ENCODE measurements at places on chromosomes 3 and 15. TPM values are rescaled to one million over a fixed set of nuclear protein-coding genes. Genes with fewer than 3 reads are reported as not detected.
A peak's percentile ranks its signal among the peaks of the same experiment; 100 is the strongest.

- no peak overlapping the region for H3K4me3 ChIP-seq
- no peaks in the 10 kb centered on the region for H3K27me3 ChIP-seq
- peaks cover 34% of the 10 kb centered on the region for H3K4me1 ChIP-seq
- H3K36me3 ChIP-seq: no peaks in the 10 kb centered on the region
- no peak for DNase-seq
Measured at GRCh38 chr15:85780225-85780985, 14.3 kb downstream of the KLHL25 start.

DNA sequence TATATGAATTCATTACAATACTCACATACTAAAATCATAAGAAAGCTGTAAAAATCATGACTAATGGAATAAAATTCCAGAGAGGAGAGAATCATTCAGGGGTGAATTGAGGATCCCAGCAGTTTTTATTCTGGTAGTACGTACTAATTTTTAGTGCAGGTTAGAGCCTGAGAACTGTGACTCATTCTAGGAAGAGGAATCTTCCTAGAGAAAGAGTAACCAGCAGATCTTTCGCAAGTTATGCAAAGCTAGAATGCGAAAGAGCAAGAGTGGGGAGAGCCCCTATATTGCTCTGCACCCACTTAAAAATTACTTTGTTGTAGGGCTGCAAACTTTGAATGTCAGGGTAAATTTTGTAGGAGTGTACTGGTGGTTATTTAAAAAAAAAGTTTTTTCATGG is 303.6 kb upstream of the ARPP21 start:
- H3K27ac ChIP-seq: no peak overlapping the region
- no peak for DNase-seq
- H3K4me1 ChIP-seq: no peaks in the 10 kb centered on the region

DNA sequence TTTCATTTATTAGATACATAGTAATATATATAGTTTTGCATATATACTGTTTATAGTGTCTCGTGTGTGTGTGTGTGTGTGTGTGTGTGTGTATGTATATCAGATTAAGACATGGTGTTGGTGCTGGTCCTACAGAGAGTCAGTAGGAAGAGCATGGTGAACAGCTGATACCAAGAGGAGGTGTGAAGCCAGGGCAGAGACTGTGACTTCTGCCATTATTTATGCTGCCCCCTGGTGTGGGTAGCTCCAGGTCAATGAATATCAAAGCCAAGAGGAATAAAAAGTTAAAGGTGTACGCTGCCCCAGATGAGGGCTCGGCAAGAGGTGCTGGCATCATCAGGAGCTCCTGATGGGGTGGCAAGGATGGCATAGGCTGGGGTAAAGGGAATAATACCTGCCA is 299.5 kb upstream of the RASGRP1 start:
- no peak overlapping the region for H3K27ac ChIP-seq
- no peak for DNase-seq
- no peaks in the 10 kb centered on the region for H3K36me3 ChIP-seq
- H3K4me3 ChIP-seq: no peak overlapping the region
- H3K27me3 ChIP-seq: peaks cover 10% of the 10 kb centered on the region

- no peak overlapping the region for H3K4me3 ChIP-seq
- H3K36me3 ChIP-seq: no peaks in the 10 kb centered on the region
- no peak overlapping the region for H3K27ac ChIP-seq
- no peak for DNase-seq
- peaks cover 8% of the 10 kb centered on the region for H3K27me3 ChIP-seq
Measured at GRCh38 chr15:67446449-67446848, 74.5 kb upstream of the C15orf61 start.

- H3K27ac ChIP-seq: no peak overlapping the region
- no peak for DNase-seq
- H3K4me3 ChIP-seq: no peak overlapping the region
- H3K4me1 ChIP-seq: no peaks in the 10 kb centered on the region
- no peaks in the 10 kb centered on the region for H3K36me3 ChIP-seq
Measured at GRCh38 chr3:99713440-99713839, 75.0 kb downstream of the COL8A1 start.

GRCh38 chr15:88256279-88257230 is at the start of gene NTRK3:
Gene NTRK3, minus strand, starts transcription at chr15:88256739. Its CDS starts 586 bp downstream, at chr15:88256153.
- peaks cover 17% of the 10 kb centered on the region for H3K4me1 ChIP-seq
- no peaks in the 10 kb centered on the region for H3K36me3 ChIP-seq
- peaks cover 70% of the 10 kb centered on the region for H3K27me3 ChIP-seq
- peak; percentile 12 for DNase-seq

GRCh38 chr3:119403201-119403600 is 60.2 kb downstream of the TMEM39A start:
- DNase-seq: no peak
- H3K4me1 ChIP-seq: peaks cover 9% of the 10 kb centered on the region
- H3K36me3 ChIP-seq: no peaks in the 10 kb centered on the region
- H3K27ac ChIP-seq: no peak overlapping the region
- H3K4me3 ChIP-seq: no peak overlapping the region
- H3K27me3 ChIP-seq: no peaks in the 10 kb centered on the region

- H3K4me1 ChIP-seq: peaks cover 18% of the 10 kb centered on the region
- H3K4me3 ChIP-seq: peak overlapping the region; percentile 68
- peaks cover 62% of the 10 kb centered on the region for H3K27me3 ChIP-seq
Measured at GRCh38 chr3:71785532-71786216, 726 bp upstream of the PROK2 start.

DNA sequence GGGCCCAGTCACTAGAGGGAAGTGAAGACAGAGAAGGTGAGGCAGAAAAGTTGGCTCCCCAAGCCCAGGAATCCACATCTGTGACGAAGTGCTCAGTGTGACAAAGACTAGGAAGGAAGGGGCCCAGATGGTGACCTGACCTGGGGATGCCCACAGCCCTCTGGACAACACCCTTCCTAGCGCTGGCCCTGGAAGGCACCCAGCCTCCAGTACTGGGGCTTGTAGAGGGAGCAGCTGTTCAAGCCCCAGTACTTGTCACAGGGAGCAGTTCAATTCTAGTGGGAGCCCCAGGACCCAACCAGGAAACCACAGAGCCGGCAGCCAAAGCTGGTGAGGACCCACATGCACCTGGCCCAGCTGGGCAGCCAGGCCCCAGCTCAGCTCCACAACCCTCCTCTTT is 190.8 kb downstream of the XXYLT1 start:
- H3K4me1 ChIP-seq: no peaks in the 10 kb centered on the region
- no peak overlapping the region for H3K27ac ChIP-seq
- DNase-seq: no peak
- no peaks in the 10 kb centered on the region for H3K27me3 ChIP-seq
- no peak overlapping the region for H3K4me3 ChIP-seq
- no peaks in the 10 kb centered on the region for H3K36me3 ChIP-seq

DNA sequence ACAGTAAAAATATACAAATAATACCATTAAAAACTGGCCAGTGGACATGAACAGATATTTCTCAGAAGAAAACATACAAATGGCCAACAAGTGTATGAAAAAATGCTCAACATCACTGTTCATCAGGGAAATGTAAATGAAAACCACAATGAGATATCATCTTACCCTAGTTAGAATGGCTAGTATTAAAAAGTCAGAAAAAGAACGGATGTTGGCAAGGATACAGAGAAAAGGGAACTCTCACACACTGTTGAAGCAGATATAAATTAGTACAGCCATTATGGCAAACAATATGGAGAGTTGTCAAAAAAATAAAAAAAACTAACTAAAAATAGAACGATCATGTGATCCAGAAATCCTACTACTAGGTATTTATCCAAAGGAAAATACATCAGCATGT is 222.7 kb upstream of the NAALADL2 start:
- H3K27ac ChIP-seq: no peak overlapping the region
- H3K4me3 ChIP-seq: no peak overlapping the region
- H3K36me3 ChIP-seq: no peaks in the 10 kb centered on the region
- H3K27me3 ChIP-seq: no peaks in the 10 kb centered on the region
- H3K4me1 ChIP-seq: no peaks in the 10 kb centered on the region

DNA sequence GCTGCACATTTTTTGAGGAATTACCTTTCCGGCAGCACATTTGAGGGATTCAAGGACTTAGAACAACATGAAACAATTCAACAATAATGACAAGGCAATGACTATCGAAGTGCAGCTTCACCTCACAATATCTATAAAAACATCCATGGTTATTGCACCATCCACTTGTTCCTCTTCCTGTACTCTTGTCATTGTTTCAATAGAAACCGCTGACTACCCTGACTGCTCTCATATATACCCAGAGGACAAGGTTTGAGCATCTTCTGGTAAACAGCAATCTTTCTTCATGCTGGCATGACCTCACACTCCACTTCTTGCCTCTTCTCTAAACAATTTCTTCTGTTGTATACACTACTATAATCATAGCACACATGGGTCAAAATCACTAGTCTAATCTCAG is 864.9 kb downstream of the FHIT start:
- H3K27me3 ChIP-seq: no peaks in the 10 kb centered on the region
- no peaks in the 10 kb centered on the region for H3K4me1 ChIP-seq
- no peak overlapping the region for H3K27ac ChIP-seq
- H3K36me3 ChIP-seq: no peaks in the 10 kb centered on the region
- H3K4me3 ChIP-seq: no peak overlapping the region

GRCh38 chr3:181458857-181459256 is 252.9 kb upstream of the SOX2 start:
- no peaks in the 10 kb centered on the region for H3K36me3 ChIP-seq
- H3K27me3 ChIP-seq: no peaks in the 10 kb centered on the region
- no peaks in the 10 kb centered on the region for H3K4me1 ChIP-seq
- H3K4me3 ChIP-seq: no peak overlapping the region
- H3K27ac ChIP-seq: no peak overlapping the region

- H3K36me3 ChIP-seq: peaks cover 39% of the 10 kb centered on the region
- no peak overlapping the region for H3K27ac ChIP-seq
- H3K4me1 ChIP-seq: no peaks in the 10 kb centered on the region
- no peaks in the 10 kb centered on the region for H3K27me3 ChIP-seq
- no peak for DNase-seq
Measured at GRCh38 chr3:171108066-171108465, 81.5 kb upstream of the SLC2A2 start.

DNA sequence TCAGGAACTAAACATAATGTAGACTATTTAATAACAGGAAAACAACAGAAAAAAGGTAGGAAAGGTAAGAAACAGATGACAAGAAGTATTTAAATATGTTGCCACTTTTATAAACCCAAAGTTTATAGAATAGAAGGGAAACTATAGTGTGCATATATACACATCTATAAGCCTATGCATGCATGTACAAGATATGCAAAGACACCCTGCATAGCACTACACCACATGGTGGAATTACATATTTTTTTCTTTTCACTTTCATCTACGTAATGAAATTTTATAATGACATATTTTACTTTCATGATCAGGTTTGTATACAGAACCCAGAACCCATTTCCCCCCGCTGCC is 136.8 kb downstream of the MEX3B start:
- H3K27ac ChIP-seq: no peak overlapping the region
- no peak for DNase-seq
- no peak overlapping the region for H3K4me3 ChIP-seq
- no peaks in the 10 kb centered on the region for H3K4me1 ChIP-seq

DNA sequence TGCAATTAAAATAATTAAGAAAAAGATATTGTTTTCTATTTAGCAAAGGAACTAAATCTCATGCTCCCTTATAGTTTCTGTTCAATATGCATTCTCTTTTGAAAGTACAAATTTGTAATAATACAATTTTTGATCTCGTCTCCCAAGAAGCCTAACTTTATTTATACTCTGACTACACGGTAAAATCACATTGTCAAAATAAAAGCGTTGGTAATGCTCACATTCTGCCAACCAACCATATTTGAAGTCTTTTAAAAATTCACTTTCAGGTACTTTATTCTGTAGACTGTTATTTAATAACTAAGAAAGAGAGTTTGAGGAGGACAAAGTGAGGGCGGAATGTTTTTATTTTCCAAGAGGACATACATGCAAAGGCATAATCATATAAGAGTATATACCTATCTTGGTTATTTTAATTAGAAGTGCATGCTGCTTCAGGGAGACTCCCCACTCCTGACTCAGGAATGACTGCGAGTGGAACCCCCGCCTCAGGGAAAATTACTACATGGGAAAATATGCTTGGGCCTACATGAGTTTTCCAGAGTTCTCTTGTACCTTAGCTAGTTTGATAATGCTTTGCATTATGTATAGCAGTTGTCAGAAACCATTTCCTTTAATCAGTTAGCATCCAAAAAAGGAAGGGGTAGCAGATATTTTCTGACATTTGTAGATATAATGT is 19.3 kb downstream of the MBNL1 start:
- H3K27me3 ChIP-seq: no peaks in the 10 kb centered on the region
- peak overlapping the region; percentile 0 for H3K4me3 ChIP-seq
- H3K36me3 ChIP-seq: peaks cover 42% of the 10 kb centered on the region
- DNase-seq: no peak

GRCh38 chr3:25689226-25689625 is 24.5 kb upstream of the TOP2B start:
- H3K27ac ChIP-seq: no peak overlapping the region
- no peaks in the 10 kb centered on the region for H3K4me1 ChIP-seq
- DNase-seq: no peak
- H3K27me3 ChIP-seq: peaks cover 14% of the 10 kb centered on the region
- H3K4me3 ChIP-seq: no peak overlapping the region

GRCh38 chr3:48466386-48467109 is 20.0 kb downstream of the ATRIP start:
- peaks cover 51% of the 10 kb centered on the region for H3K36me3 ChIP-seq
- H3K4me3 ChIP-seq: peak overlapping the region; percentile 87
- H3K4me1 ChIP-seq: peaks cover 49% of the 10 kb centered on the region
- peak; percentile 42 for DNase-seq
- H3K27me3 ChIP-seq: no peaks in the 10 kb centered on the region

DNA sequence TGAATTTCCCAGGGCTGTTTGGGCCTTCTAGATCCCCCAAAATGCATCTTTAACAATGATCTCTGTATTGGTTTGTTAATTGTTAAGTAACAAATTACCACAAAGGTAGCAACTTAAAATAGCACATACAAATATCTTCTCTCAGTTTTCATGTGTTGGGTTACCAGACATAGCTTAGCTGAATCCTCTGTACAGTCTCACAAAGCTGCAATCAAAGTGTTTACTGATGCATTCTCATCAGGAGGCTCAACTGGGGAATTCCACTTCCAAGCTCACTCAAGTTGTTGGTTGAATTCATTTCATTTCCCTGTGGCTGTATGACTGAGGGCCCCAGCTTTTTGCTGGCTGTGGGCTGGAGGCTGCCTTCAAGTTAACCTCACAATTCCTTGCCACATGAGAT is 297.6 kb downstream of the RPLP1 start:
- no peak for DNase-seq
- no peak overlapping the region for H3K27ac ChIP-seq
- H3K4me1 ChIP-seq: peaks cover 70% of the 10 kb centered on the region
- H3K4me3 ChIP-seq: no peak overlapping the region
- peaks cover 13% of the 10 kb centered on the region for H3K27me3 ChIP-seq

The KIF7 gene
- total RNA-seq: 0.67 TPM

The SLC28A2 gene
- not detected for total RNA-seq

The DPPA2 gene
- total RNA-seq: not detected

The LIPH gene
- total RNA-seq: not detected

The CPEB1 gene
- total RNA-seq: not detected

The ACVR2B gene
- 6.0 TPM for total RNA-seq

The SKOR1 gene
- total RNA-seq: 0.30 TPM

The HACD3 gene
- total RNA-seq: 31.3 TPM

The ROPN1 gene
- total RNA-seq: not detected

The CRYGS gene
- 4.5 TPM for total RNA-seq

The PRICKLE2 gene
- not detected for total RNA-seq

The CNTN3 gene
- total RNA-seq: not detected

The LAMB2 gene
- not detected for total RNA-seq

The RAB8B gene
- total RNA-seq: 115 TPM

The GOLGA8O gene
- 5.0 TPM for total RNA-seq

The ZCWPW2 gene
- total RNA-seq: 0.37 TPM
